HFF-Myc (cell line): ENCODE measurements at places on chromosomes 1 and 21.

DNA sequence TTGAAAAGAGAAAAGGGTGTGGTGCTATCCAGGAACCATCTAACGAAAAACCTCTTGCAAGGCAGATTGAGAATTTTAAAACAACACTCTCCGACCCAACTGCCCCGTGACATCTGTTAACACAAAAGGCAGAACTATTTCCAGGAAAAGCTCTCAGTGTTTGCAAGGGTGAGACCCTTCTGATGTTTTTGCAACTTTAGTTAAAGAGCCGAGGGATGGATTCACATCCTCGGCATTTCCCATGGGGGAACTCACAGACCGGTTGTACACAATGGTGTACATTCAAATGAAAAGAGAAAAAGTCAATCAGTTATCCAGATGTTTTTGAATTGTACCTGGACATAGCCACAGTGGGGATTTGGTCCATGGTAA lies 120.0 kb downstream of the NGF start:
- no peak for DNase-seq

- no peak for DNase-seq
These were observed 45.3 kb downstream of the JAK1 start for GRCh38 chr1:64920941-64921589.

DNA sequence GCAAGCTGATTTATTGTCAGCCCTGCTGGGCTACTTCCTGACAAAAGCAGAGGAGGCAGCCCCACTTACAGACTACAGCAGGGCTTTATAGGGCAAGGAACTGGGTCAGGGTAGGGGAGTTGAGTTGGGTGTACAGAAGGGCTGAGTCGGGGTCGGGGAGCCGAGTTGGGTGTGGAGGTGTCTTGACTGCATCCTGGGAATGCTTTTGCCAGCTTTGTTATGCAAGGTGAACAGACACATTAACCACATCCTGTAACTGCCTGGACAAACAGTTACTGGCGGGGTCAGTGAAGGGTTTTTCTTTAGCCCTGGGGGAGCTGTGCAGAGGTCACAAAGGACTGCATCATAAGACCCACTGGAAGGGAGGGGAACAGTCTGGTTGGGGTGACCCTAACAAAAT lies 39.1 kb upstream of the GBP5 start:
- no peak for DNase-seq

- no peak for DNase-seq
These were observed 1.3 kb downstream of the MTFR1L start for GRCh38 chr1:25821112-25821476.
